ENCODE measurements at places on chromosomes 3 and 15. TPM values are rescaled to one million over a fixed set of nuclear protein-coding genes. Genes with fewer than 3 reads are reported as not detected.

The UBAP1L gene
- total RNA-seq: 3.9 TPM

- peaks cover 28% of the 10 kb centered on the region for H3K4me1 ChIP-seq
- H3K4me3 ChIP-seq: no peak overlapping the region
Observed at GRCh38 chr3:194879991-194880939, 194.6 kb downstream of the FAM43A start.

The FILIP1L gene
- total RNA-seq: 29.2 TPM

The EPHA3 gene
- total RNA-seq: not detected

The FOXL2 gene
- 0.12 TPM for total RNA-seq

- DNase-seq: peak; percentile 43
- H3K4me3 ChIP-seq: no peak overlapping the region
- H3K27me3 ChIP-seq: no peaks in the 10 kb centered on the region
- no peak overlapping the region for H3K27ac ChIP-seq
- peaks cover 12% of the 10 kb centered on the region for H3K4me1 ChIP-seq
- H3K36me3 ChIP-seq: peaks cover 7% of the 10 kb centered on the region
Observed at GRCh38 chr3:57910990-57911389, 97.2 kb upstream of the FLNB start.

GRCh38 chr3:42438193-42438592, 27.8 kb upstream of the LYZL4 start:
- H3K36me3 ChIP-seq: no peaks in the 10 kb centered on the region
- no peaks in the 10 kb centered on the region for H3K27me3 ChIP-seq

The APBA2 gene
- total RNA-seq: 11.1 TPM

DNA sequence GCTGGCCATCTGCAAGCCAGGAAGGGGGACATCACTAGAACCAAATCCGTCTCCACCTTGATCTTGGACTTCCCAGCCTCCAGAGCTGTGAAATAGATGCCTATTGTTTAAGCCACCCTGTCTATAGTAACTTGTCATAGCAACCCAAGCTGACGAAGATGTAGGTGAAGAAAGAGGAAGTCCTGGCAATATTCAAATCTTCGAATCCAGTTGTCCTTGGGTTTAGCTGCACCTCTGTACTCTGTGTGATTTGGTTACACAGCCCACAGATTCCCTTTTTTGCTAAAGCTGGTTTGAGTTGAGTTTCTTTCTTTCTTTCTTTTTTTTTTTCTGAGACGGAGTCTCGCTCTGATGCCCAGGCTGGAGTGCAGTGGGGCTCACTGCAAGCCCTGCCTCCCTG, 68.0 kb upstream of the XCR1 start:
- no peaks in the 10 kb centered on the region for H3K4me1 ChIP-seq
- H3K4me3 ChIP-seq: no peak overlapping the region
- H3K36me3 ChIP-seq: no peaks in the 10 kb centered on the region

DNA sequence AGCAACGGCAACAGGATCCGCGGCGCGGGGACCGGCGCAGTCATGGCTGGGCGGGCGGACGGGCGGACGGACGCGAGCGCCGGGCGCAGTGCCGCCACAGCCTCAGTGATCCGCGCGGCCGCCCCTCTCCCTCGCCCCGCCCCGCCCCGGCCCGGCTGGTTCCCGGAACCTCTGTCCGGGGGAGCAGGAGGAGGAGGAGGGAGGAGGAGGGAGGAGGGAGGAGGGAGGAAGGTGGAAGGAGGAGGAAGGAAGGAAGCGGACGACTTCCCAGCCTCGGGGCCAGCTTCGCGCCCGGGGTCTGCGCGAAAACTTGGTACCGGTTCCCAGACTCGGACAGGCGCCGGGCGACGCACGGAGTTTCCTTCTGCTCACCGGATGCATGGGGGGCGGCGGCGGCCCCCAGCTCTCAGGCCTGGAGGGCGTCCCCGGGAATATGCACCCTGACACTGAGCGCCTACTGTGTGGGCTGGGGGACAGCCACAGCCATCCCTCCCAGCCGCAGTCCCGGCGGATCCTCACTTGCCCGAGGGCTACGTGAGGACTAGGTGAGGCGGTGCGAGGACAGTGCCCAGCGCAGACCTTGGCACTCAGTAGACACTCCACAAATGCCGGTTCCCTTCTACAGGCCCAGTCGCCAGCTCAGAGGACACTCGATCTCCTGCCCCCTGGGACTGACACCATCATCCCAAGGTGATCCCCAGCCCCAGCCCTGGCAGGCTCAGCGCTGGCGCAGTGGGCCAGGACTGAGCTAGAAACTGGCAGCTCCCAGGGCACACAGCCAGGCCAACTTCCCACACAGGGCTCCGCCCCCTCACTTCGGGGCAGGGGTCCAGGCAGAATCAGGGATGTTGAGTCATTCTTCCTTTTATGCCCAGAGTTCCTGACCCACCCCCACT, at the start of gene SHISA5:
TSS of gene SHISA5 (minus strand) at position 124 of the 896 bp plus-strand sequence. CDS start at position 44, 80 bp downstream.
- peaks cover 21% of the 10 kb centered on the region for H3K4me1 ChIP-seq
- DNase-seq: peak; percentile 91
- H3K4me3 ChIP-seq: peak within 1 kb of the TSS; percentile 95
- no peaks in the 10 kb centered on the region for H3K27me3 ChIP-seq
- H3K27ac ChIP-seq: peak within 1 kb of the TSS; percentile 56

- no peak overlapping the region for H3K27ac ChIP-seq
- H3K4me3 ChIP-seq: no peak overlapping the region
- DNase-seq: no peak
Observed at GRCh38 chr3:152957491-152957890, 122.6 kb downstream of the P2RY1 start.

GRCh38 chr3:192249516-192249915, 477.8 kb downstream of the FGF12 start:
- DNase-seq: no peak
- no peaks in the 10 kb centered on the region for H3K27me3 ChIP-seq

DNA sequence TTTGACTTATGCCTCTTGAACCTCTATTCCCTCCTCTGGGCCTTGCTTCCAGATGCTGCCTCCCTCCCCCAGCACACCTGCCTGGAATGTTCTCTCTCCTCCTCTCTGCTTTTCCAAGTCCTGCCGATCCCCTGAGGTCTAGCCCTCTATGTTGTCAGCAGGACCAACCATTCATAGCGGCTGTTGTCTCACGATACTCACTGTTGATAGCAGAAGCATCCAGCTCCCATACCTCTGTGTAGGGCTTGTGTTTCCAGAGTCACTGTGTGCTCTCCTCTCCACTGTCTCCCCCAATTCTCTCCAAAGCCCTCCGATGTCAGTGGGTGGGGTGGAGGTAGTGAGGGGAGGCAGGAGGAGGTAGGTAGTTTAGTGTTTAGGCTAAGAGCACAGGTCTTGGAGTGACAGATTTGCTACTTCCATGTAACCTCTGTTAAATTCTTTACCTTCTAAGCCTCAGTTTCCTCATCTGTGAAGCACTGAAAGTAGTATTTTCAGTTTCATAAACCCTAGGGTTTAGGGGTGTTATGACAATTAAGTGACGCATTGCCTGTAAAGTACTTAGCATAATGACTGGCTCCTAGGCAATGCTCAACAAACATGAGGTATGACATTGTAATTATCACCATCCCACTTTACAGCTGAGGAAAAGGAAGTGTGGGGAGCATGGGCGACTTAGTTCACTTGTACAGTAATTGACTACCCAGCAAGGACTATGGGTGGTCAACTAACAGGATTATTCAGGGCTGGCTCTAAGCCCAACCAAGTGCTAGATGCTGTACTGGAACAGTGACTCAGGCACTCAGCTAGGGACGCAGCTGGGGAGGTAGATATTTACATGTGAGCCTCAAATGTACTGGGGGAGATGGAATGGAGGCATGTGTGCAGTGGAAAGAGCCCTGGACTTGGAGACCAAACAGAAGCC, 122.8 kb downstream of the CACNA1D start:
- no peaks in the 10 kb centered on the region for H3K4me1 ChIP-seq
- no peak for DNase-seq
- no peaks in the 10 kb centered on the region for H3K36me3 ChIP-seq
- H3K27me3 ChIP-seq: no peaks in the 10 kb centered on the region
- H3K4me3 ChIP-seq: no peak overlapping the region

- H3K36me3 ChIP-seq: no peaks in the 10 kb centered on the region
- no peak overlapping the region for H3K27ac ChIP-seq
- H3K4me3 ChIP-seq: no peak overlapping the region
- no peaks in the 10 kb centered on the region for H3K4me1 ChIP-seq
- H3K27me3 ChIP-seq: no peaks in the 10 kb centered on the region
- DNase-seq: no peak
Observed at GRCh38 chr3:98600412-98601095, 7.1 kb upstream of the CPOX start.

DNA sequence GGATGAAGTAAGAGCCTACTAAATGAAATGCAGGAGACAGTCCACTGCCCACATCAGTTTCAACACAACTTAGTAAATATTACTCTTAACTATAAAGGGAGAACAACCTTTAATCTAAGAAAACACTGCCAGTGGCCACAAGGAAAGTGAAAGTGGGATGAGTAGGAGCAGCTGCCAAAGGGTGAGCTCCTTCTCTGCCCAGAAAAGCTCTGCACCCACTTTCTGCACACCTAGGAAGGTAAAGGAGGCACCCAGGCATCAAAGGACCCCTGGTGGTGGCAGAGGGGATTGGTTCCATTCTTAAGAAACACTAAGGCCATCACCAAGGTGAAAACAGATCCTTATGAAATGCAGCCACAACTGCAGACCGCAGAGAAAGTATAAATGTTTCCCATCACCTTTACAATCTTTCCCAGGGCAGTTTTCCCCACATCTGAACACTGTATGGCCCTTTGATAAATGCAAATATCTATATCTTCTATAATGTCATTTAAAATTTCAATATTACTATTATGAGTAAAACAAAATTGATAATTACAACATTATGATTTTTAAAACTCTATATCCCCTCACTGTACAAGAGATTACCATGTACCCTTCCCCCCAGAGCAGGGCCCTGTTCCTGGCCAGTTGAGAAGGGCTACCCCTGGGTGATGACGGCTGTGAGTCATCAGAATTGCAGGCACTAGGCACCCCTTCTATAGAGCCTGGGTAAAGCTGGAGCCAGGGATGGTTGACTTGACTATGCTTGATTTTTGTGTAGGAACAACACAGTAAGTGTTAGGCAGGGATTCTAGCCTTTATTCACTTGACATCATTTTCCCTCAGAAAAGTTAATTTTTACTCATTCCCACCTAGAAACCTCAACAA, 92.0 kb downstream of the SNRK start:
- peaks cover 11% of the 10 kb centered on the region for H3K4me1 ChIP-seq
- H3K36me3 ChIP-seq: no peaks in the 10 kb centered on the region
- no peak for DNase-seq
- no peak overlapping the region for H3K4me3 ChIP-seq
- H3K27ac ChIP-seq: no peak overlapping the region
- H3K27me3 ChIP-seq: no peaks in the 10 kb centered on the region

DNA sequence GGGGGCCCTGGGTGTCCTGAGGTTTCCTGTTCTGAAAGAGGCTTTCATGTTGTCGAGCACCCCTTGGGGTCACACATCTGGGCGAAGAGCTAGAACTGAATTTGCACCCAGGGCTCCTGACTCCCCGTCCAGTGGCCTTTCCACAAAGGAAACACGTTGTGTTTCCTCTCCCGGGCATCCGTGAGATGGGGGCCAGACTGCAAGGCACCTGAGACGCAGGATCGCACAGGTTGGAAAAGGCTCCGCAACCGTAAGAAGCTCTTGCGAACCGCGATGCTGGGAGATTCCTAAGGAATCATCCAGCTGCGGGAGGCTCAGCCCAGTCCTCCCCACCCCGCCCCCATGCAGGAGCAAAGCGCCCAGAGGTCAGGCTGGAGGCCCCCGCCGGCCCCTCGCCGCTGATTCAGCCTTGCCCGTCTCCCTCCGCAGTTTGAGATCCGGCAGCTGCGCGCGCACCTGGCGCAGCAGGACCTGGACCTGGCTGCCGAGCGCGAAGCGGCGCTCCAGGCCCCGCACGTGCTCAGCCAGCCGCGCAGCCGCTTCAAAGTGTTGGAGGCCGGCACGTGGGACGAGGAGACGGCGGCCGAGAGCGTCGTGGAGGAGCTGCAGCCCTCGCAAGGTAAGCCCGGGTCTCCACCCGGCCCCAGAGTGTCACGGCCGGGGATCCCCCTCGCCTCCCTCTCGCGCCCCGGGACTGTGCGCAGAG, 119.6 kb downstream of the ETFA start:
- no peaks in the 10 kb centered on the region for H3K27me3 ChIP-seq
- H3K4me3 ChIP-seq: no peak overlapping the region
- no peak overlapping the region for H3K27ac ChIP-seq
- DNase-seq: no peak

GRCh38 chr3:172270557-172271166, 177.6 kb downstream of the GHSR start:
- peaks cover 23% of the 10 kb centered on the region for H3K36me3 ChIP-seq
- DNase-seq: no peak
- no peaks in the 10 kb centered on the region for H3K4me1 ChIP-seq

The MUC20 gene
- total RNA-seq: 0.81 TPM

GRCh38 chr3:127964053-127964452, 49.0 kb downstream of the KBTBD12 start:
- no peaks in the 10 kb centered on the region for H3K36me3 ChIP-seq
- no peak overlapping the region for H3K27ac ChIP-seq
- H3K4me3 ChIP-seq: no peak overlapping the region

- H3K4me3 ChIP-seq: no peak overlapping the region
- H3K36me3 ChIP-seq: no peaks in the 10 kb centered on the region
- no peaks in the 10 kb centered on the region for H3K4me1 ChIP-seq
- H3K27ac ChIP-seq: no peak overlapping the region
- no peaks in the 10 kb centered on the region for H3K27me3 ChIP-seq
- no peak for DNase-seq
Observed at GRCh38 chr15:87369269-87369668, 887.3 kb downstream of the NTRK3 start.

DNA sequence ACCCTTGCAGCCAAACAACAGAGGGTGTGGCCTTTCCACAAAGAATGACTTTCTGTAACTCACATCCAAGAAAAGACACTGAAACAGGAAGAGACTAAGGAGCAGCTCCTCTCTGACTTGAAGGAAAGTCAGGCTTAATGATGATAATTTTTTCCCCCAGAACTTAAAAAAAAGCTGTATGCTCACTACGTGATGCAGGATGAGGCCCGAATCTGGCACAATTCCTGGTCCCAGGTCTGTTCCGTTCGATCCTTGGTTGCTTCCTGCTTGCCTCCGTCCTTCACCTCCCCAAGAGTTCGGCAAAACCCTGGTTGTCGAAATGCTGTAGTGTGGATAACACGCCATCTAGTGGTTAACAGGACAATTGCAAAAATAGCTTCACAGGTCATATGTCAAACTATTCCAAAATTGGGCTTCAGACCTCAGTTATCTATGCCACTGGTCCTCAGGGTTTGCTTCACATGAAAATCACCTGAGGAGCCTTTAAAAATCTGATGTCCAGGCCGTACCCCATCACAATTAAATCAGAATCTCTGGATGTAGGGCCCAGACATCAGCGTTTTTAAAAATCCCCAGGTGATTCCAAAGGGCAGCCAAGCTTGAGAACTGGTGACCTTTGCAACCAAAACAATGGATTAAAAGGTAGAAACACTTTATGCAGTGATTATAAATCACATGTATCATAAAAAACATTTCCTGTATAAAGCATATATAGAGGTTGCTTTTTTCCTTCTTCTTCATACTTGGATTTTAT, 28.1 kb upstream of the SYNM start:
- H3K4me1 ChIP-seq: peaks cover 2% of the 10 kb centered on the region
- no peaks in the 10 kb centered on the region for H3K36me3 ChIP-seq
- no peak overlapping the region for H3K27ac ChIP-seq
- peak overlapping the region; percentile 50 for H3K4me3 ChIP-seq

The GOLGA6L7 gene
- not detected for total RNA-seq

- no peaks in the 10 kb centered on the region for H3K27me3 ChIP-seq
- H3K27ac ChIP-seq: no peak overlapping the region
- no peaks in the 10 kb centered on the region for H3K4me1 ChIP-seq
- H3K4me3 ChIP-seq: no peak overlapping the region
- DNase-seq: no peak
- H3K36me3 ChIP-seq: no peaks in the 10 kb centered on the region
Observed at GRCh38 chr3:146883288-146883687, 278.1 kb upstream of the PLSCR5 start.

GRCh38 chr15:58340176-58340575, 91.6 kb upstream of the LIPC start:
- DNase-seq: no peak
- no peak overlapping the region for H3K4me3 ChIP-seq
- H3K27ac ChIP-seq: no peak overlapping the region
- no peaks in the 10 kb centered on the region for H3K27me3 ChIP-seq
- H3K36me3 ChIP-seq: no peaks in the 10 kb centered on the region
- H3K4me1 ChIP-seq: no peaks in the 10 kb centered on the region
